ENCODE measurements at places on chromosomes 1 and 21.

DNA sequence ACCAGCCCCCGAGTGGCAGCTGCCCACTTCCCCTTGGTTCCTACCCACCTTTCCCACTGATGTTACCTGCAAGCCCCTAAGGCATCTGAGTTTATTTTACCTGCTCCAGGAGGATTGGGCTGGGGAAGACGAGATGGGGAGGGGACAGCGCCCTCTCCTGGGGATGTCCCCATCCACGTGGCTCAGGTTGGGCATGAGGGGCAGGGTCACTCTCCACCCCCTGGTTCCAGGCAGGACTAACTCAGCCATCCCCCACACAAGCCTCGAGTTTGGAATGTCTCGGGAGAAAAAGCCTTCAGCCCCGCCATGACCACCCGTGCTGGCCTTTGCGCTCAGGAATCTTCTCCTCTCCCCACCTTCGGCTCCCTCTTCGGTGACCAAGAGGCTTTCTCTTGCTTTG is 90.0 kb downstream of the ARHGEF10L start:
- DNase-seq: no peak

- DNase-seq: peak; percentile 56
Observed at GRCh38 chr1:41812051-41812450, 106.7 kb downstream of the HIVEP3 start.

GRCh38 chr1:151199873-151200581 is 1.7 kb downstream of the PIP5K1A start:
- no peak for DNase-seq

DNA sequence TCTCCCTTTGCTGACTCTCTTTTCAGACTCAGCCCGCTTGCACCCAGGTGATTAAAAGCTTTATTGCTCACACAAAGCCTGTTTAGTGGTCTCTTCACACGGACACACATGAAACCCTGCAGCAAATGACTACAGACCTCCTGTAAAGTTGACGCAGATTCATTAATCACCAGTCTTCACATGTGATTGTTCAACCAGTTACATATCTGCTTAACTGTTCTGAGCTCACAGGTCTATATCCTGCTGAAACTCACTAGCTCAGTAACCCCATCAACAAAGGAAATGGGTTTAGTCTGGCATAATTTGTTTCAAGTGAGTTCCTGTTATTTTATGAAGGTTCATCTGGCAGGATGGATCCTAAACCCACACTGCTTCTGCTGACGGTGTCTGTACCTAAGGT is 68.4 kb upstream of the GJA8 start:
- no peak for DNase-seq

DNA sequence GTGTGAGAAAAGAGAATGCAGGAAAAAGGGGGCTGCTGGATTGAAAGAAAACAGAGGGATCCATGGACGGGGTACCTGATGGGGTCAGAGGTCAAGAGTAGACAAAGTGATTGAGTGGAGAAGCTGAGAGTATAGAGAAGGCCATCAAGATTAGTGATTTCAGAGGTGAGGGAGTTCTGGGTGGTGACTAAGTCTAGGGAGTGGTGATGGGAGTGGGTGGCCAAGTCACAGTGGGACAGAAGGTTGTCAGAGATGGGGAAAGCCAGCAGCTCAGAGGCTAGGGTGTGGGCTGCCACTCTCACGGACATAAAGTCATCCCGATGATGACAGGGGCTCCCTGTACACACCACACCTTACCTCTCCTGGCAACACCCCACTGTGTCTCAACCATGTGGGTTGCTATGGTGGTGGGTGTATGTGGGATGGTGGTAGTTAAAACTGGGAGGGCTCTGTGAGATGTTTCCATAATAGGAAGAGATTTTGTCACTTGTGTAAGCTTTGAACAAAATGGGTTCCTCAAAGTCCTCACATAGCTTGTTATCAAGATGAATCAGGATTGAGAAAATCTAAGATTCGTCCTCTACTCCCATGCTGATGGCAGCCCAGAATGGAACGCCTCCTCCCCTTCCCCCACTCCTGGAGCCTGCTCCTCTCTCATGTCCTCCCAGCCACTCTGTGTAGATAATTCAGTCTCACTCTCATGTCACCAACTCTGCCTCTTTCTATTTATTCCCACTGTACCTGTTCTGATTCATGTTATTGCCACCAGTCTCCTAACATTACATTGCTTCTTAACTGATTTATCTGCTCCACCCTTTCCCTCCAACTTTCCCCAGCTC is 20.3 kb upstream of the CSF1 start:
- DNase-seq: no peak

GRCh38 chr1:167512046-167512654 is 6.2 kb downstream of the CD247 start:
- no peak for DNase-seq

DNA sequence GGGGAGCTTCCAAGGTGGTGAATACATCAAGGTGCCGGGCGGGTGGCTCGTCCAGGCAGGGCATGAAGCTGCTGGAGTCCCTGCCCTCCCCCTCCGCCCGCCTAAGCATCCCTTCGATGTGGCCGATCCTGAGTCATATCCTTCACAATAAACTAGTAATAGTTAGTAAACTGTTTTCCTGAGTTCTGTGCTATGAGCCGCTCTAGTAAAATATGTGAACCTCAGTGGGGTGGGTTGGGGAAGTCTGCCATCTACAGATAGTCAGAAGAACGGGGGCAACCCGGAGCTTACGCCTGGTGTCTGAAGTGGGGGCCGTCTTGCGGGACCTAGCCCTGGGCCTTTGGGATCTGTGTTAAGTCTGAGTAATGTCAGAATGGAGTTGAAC is 21.6 kb downstream of the C2CD2 start:
- peak; percentile 48 for DNase-seq

GRCh38 chr1:200893411-200893901 is 1.2 kb upstream of the INAVA start:
- no peak for DNase-seq

- DNase-seq: no peak
Observed at GRCh38 chr1:213931836-213932235, 55.9 kb upstream of the PROX1 start.

GRCh38 chr1:156246781-156247459 is 936 bp downstream of the PAQR6 start:
- no peak for DNase-seq

GRCh38 chr21:42111470-42111743 is 40.3 kb downstream of the UMODL1 start:
- no peak for DNase-seq

DNA sequence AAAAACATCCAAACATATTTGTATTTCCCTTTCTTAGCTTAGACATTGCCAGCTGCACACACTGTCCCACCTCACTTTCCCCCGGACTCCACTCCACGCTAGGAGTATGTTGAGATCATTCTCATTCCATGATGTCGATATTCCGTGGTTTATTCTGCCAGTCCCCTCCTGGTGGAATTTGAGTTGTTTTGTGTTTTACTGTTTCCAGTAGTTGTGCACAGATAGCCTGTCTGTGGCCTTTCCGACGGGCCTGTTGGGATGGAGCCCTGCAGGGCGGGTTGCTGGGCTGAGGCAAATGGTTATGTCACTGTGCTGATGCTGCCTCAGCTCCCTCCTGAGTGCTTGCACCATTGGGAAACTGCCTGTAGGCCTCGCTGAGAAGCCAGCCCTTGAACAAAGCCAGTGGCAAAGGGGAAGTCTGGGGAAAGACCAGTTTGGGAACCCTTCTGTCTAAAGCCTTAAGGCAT is 12.8 kb downstream of the TRAPPC10 start:
- DNase-seq: no peak

GRCh38 chr1:234618737-234619049 is 8.7 kb upstream of the IRF2BP2 start:
- DNase-seq: no peak

GRCh38 chr1:89672489-89673183 is 39.7 kb downstream of the LRRC8C start:
- DNase-seq: no peak

GRCh38 chr21:20997636-20998455 is at the start of gene NCAM2:
Gene NCAM2 (plus strand): TSS chr21:20998409.
- DNase-seq: peak; percentile 75

DNA sequence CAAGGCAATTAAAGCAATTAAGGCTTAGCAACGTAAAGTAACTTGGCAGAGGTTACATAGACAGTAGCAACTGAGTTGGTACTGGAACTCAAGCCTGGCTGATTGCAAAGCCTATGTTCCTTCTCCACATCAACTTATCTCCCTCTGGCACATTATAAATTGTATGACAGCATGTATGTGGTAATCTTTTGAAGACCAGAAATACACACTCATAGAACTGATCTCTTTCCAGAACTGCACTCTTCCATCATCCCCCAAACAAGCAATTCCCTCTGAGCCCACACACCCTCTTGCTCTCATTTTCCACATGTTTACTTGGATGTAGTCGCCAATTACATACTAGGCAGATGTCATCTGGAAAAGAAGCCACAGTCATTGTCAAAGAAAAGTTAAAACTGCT is 502.2 kb downstream of the PLPP3 start:
- no peak for DNase-seq

GRCh38 chr1:216922406-216922805 is 199.2 kb upstream of the ESRRG start:
- no peak for DNase-seq

GRCh38 chr1:176208034-176208433 is 948 bp upstream of the COP1 start:
- peak; percentile 29 for DNase-seq

- DNase-seq: no peak
Observed at GRCh38 chr21:35239811-35240219, 190.7 kb upstream of the RUNX1 start.

Data from B cell (primary cell).